ENCODE measurements at places on chromosomes 7 and 10.

DNA sequence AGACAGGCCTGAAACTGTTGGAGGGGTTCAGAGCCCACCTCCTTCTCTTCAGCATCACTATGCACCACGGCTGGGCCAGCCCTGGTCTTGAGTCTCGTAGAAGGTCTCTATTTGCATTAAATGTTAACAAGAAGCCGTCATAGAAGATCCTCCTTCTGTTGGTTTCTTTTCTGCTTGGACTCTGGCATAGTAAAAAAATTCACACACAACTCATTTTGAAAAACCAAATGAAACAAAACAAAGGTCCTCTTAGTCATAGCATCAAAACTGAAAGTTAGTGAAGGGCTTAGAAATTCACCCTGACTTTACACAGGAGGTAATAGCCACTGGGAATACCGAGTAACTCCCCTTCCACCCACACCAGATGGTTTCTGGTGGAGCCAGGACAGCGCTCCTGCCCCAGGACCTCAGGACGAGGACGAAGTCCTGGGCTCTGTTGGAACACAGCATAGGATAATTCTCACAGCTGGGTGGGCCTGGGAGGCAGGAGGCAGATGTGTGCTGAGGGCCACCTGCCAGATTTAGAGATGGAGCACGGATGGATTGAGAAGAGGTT lies 248.4 kb upstream of the KLF6 start:
- no peak for DNase-seq

GRCh38 chr7:23833405-23833804 lies 123.4 kb downstream of the STK31 start:
- DNase-seq = no peak

- DNase-seq = no peak
Measured at GRCh38 chr7:82249979-82250378, 193.6 kb downstream of the CACNA2D1 start.

DNA sequence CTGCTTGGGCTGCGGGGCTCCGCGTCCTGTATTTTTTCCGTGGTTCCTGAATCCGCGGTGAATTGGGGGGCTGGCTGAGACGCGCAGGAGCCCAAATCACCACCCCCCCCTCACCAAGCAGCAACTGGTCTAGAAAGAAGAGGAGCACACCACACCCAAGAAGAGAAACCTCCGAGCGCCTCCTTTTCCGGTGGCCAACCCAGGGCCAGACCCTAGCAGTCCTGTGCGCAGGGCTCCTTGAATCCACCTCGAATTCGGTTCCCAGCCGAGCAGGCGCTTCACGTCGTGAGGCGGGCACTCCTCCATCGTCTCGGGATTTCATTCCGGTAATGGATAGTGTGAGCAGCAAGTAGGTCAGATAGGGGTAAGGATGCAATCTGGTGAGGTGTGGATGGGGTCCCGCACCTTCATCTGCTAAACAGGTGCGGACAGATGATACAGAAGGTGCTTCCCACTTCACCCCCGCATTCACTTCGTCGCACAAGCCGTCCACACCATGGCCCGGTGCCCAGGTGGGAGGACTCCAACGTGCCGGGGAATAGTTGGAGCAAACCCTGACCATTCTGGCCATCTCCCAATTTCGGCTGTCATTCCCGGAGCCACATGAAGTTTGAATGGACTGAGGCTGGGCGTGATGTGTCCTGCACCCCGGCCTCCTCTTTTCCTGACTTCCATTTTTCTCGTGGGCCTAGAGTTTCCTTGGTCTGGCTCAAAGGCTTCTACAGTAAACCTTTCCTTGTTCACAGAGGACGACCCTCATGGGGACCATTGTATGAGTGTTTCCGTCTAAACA lies 19.8 kb upstream of the ZNF273 start:
- no peak for DNase-seq

DNA sequence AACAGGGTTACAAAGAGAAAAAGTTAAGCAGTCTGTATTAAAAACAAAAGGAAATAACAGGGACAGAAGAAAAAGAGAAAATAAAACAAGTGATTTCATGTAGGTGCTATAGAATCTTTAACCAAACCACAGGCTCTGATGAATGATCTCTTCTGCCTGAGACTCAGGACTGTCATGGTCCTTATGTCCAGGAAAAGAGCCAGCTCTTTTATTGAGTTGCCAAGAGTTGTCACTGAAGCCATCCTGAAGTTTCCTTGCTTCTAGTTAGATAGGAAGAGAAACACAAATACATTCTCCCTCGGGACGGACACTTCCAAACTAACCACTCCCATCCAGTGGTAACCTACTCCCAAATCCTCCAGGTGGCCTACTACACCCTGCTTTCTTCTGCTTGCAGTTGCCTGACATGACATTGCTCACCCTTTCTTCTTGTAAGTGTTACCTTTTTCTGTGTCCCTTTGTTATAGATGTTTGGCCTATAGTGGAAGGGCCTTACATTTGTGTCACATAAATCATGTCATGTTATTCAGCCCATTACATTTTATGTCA lies 346.7 kb downstream of the NRG3 start:
- no peak for DNase-seq

DNA sequence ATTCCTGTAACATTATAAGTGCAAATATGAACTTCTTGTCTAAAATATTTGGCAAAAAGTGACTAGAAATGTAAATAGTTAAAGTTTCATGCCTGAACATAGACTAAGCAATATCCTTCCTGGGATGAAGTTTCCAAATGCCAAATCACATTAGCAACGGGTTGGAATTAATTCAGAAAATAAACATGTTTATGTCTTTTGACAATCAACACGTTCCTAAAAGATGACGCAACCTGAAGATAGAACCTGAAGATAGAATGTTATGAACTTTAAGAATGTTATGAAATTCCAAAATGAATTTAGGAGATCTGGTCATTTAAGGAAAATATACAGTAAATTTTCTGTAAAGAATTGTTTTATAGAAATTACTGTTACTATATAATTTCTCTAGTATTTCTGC lies 9.2 kb downstream of the LAMB4 start:
- DNase-seq = no peak

GRCh38 chr7:65304175-65304574 lies 69.5 kb upstream of the ZNF92 start:
- DNase-seq = no peak

GRCh38 chr10:33863352-33863751 lies 528.9 kb upstream of the NRP1 start:
- no peak for DNase-seq

GRCh38 chr10:68155615-68156210 lies 46.4 kb downstream of the MYPN start:
- DNase-seq = no peak

- DNase-seq = no peak
Measured at GRCh38 chr7:110347081-110347480, 743.8 kb upstream of the LRRN3 start.

DNA sequence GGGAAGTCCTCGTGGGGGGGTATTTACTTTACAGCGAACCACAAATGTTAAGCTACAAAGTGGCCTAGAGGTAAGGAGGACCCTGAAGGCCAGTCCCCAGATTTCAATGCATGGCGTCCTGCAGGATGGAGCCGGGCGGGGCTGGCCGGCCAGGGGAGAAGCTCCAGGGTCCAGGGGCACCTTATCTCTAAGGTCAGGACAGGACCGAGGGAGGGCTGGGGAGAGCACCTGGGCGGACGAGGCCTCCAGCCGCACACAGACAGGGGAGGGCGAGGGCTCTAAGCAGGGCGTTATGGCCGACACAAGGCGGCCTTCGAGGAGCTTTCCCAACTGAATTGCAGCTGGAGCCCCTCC lies 96.4 kb upstream of the DIP2C start:
- DNase-seq = no peak
